Activated CD4-positive, alpha-beta T cell treated with anti-CD3 and anti-CD28 coated beads, Interleukin-2, amount 10 ng/mL, durations not matched to agents 24 days and 14 days (primary cell): ENCODE measurements at places on chromosomes 5 and 9. TPM values are rescaled to one million over a fixed set of nuclear protein-coding genes. Genes with fewer than 3 reads are reported as not detected.

Gene TAF11L10
- not detected in 2 replicates for total RNA-seq

Gene PITX1
- total RNA-seq = 0.61 and 0.78 TPM in 2 replicates

Gene PCDHGA1
- 0.07 and 0.09 TPM in 2 replicates for total RNA-seq

Gene NINJ1
- 103 and 110 TPM in 2 replicates for total RNA-seq

Gene TEX10
- total RNA-seq = 31.3 and 32.8 TPM in 2 replicates

Gene PCDHA7
- not detected in 2 replicates for total RNA-seq

Gene TMEM252
- not detected in 2 replicates for total RNA-seq

Gene CFAP157
- not detected in 2 replicates for total RNA-seq

Gene RAB3C
- total RNA-seq = not detected in 2 replicates

Gene C1QTNF2
- total RNA-seq = not detected in 2 replicates

DNA sequence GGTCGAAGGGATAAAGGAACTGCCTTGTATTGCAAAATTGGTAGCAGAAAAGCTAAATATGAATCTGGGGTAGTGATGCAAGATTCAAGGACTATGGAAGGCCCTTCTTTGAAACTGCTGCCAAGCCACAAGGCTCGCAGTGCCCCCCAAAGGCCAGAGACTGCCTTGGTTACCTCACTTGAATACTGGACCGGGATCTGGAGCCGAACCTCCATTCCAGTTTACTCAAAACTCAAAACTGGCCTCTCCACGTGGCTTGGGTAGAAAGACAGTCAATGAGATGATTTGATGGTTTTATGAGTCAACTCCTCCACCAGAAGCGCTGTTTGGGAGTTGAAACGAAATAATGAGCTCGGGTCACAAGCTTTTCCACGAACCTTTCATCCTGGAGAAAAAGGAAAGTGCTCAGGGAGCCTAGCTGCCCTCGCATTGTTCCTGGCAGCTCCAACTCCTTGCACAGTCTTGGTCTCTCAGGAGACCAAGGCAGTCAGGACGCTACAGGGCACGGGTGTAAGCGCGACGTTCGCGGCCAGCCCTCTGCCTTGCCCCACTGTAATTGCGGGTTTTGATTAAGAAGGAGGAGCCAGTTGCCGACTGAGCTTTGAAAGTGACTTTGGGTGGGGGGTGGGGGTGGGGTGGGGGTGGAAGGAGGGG, 2.8 kb downstream of the ST8SIA4 start:
- H3K4me1 ChIP-seq = peaks cover 40% of the 10 kb centered on the region
- H3K36me3 ChIP-seq = peaks cover 37% of the 10 kb centered on the region
- H3K4me3 ChIP-seq = peak overlapping the region; percentile 99
- no peak for DNase-seq
- no peaks in the 10 kb centered on the region for H3K27me3 ChIP-seq

DNA sequence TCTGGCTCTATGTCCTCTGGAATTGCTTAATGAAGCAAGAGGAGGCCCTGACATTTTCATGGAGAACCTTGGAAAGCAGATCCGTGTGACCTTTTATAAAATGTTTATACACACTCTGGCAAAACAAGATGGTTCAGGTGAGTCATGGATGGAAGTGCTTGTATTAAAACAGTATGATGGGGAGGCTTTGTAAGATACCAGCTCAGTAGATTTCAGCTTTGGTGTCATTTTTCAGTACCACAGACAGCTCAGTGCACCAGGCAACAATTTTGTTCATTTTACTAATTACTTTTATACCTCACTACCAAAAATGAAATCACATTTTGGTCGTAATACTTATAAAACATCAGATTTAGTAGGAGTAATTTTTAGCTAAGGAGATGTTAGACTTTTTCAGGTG, 5.2 kb downstream of the KCNN2 start:
- H3K4me1 ChIP-seq = no peaks in the 10 kb centered on the region
- H3K27me3 ChIP-seq = peaks cover 22% of the 10 kb centered on the region
- no peak overlapping the region for H3K27ac ChIP-seq
- DNase-seq = no peak
- no peak overlapping the region for H3K4me3 ChIP-seq

DNA sequence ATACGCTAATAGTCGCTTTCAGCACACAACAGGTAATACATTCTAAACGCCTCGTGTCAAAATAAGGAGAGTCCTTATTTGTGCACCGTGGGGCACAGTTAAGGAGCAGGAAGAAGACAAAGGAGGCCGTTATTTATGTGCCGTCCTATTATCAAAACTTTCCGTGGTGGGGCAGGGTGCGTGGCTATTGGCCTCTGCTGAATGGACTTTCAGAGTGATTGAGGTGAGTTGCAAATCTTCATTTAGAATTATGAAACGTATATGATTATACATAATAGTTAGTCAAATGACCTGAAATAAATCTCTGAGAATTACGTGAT, 833 bp downstream of the C5orf24 start:
- H3K4me1 ChIP-seq = peaks cover 26% of the 10 kb centered on the region
- H3K4me3 ChIP-seq = peak overlapping the region; percentile 98
- peaks cover 25% of the 10 kb centered on the region for H3K36me3 ChIP-seq

DNA sequence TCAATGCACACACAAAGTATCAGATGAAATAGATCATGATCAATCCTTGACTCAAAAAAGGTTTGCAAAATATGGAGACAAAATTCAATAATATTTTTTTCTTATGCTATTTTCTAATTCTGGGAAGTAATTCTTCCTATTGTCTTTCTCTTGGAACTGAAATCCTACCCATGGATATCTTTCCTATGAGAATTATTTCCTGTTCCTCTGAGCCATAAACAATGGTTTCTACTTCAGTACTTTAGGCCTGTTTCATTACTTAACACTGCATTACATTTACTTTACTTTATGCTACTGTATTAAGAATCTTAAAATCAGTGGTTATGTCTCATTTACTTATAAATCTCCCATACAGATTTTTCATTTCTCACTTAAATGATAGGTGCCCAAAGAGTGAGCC, 1025.4 kb upstream of the ACO1 start:
- peaks cover 4% of the 10 kb centered on the region for H3K27me3 ChIP-seq
- no peaks in the 10 kb centered on the region for H3K4me1 ChIP-seq
- no peak overlapping the region for H3K4me3 ChIP-seq
- H3K27ac ChIP-seq = no peak overlapping the region
- DNase-seq = no peak
- H3K36me3 ChIP-seq = no peaks in the 10 kb centered on the region

- no peak for DNase-seq
- H3K27ac ChIP-seq = no peak overlapping the region
- no peaks in the 10 kb centered on the region for H3K4me1 ChIP-seq
- no peak overlapping the region for H3K4me3 ChIP-seq
These were observed 425.7 kb downstream of the PIK3R1 start for GRCh38 chr5:68641211-68641610.

- no peak overlapping the region for H3K27ac ChIP-seq
- no peak for DNase-seq
- no peaks in the 10 kb centered on the region for H3K36me3 ChIP-seq
- H3K4me1 ChIP-seq = no peaks in the 10 kb centered on the region
- peaks cover 10% of the 10 kb centered on the region for H3K27me3 ChIP-seq
These were observed 141.8 kb downstream of the YIPF5 start for GRCh38 chr5:144028636-144029035.

DNA sequence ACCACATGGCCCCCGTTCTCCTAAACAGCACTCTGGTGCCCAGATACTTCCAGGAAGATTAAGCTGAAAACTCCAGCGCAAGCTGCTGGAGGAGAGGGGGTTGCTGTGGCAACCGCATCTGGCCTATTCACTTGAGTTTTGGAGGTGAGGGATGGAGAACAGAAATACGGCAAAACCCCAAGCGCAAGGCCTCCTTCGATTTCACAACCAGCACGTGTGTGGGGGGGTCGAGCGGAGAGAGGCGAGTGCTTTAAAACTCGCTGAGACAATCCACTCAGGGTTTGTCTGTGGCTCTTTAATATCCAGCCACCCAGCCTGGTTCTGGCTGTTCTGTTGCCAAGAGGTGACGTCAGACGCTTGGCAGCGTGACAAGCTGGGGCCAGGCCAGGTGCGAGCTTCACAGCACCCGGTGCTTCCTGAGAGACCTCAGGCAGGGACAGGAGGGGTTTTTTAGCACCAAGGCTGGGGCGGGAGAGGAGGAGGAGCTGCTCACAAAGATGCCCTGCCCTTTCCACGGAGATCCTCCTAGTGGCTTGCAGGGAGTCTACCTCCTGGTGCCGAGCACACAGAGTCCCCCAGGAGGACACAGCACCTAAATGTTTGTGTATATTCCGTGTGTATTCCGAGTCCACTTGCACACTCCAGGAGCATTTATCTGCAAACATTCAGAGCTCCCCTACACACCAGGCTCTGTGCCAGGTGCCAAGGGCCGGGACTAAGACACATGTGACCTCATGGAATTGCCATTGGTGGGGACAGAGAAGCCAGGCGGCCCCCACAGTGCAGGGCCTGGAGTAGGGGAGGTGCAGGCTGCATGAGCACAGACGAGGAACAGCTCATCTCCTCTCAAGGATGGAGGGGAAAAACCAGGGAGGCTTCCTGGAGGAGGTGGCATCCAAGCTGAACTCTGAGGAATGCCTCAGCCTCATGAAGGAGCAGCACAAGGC, 194.6 kb downstream of the OLFM1 start:
- no peak for DNase-seq
- H3K27ac ChIP-seq = no peak overlapping the region
- no peaks in the 10 kb centered on the region for H3K27me3 ChIP-seq
- H3K36me3 ChIP-seq = no peaks in the 10 kb centered on the region

GRCh38 chr9:1383899-1384455, 333.8 kb downstream of the DMRT2 start:
- H3K27me3 ChIP-seq = no peaks in the 10 kb centered on the region
- H3K4me1 ChIP-seq = no peaks in the 10 kb centered on the region
- DNase-seq = no peak
- no peak overlapping the region for H3K27ac ChIP-seq

- H3K4me1 ChIP-seq = peaks cover 2% of the 10 kb centered on the region
- H3K27ac ChIP-seq = no peak overlapping the region
- no peak for DNase-seq
- H3K36me3 ChIP-seq = peaks cover 35% of the 10 kb centered on the region
- H3K27me3 ChIP-seq = no peaks in the 10 kb centered on the region
These were observed 36.3 kb downstream of the PTGER4 start for GRCh38 chr5:40716000-40716399.

- H3K27me3 ChIP-seq = no peaks in the 10 kb centered on the region
- H3K36me3 ChIP-seq = no peaks in the 10 kb centered on the region
These were observed 310.2 kb downstream of the ARHGAP26 start for GRCh38 chr5:143080407-143080806.

- H3K4me1 ChIP-seq = no peaks in the 10 kb centered on the region
- H3K4me3 ChIP-seq = no peak overlapping the region
- DNase-seq = no peak
- H3K27ac ChIP-seq = no peak overlapping the region
These were observed 28.4 kb upstream of the EBF1 start for GRCh38 chr5:159128070-159128541.

DNA sequence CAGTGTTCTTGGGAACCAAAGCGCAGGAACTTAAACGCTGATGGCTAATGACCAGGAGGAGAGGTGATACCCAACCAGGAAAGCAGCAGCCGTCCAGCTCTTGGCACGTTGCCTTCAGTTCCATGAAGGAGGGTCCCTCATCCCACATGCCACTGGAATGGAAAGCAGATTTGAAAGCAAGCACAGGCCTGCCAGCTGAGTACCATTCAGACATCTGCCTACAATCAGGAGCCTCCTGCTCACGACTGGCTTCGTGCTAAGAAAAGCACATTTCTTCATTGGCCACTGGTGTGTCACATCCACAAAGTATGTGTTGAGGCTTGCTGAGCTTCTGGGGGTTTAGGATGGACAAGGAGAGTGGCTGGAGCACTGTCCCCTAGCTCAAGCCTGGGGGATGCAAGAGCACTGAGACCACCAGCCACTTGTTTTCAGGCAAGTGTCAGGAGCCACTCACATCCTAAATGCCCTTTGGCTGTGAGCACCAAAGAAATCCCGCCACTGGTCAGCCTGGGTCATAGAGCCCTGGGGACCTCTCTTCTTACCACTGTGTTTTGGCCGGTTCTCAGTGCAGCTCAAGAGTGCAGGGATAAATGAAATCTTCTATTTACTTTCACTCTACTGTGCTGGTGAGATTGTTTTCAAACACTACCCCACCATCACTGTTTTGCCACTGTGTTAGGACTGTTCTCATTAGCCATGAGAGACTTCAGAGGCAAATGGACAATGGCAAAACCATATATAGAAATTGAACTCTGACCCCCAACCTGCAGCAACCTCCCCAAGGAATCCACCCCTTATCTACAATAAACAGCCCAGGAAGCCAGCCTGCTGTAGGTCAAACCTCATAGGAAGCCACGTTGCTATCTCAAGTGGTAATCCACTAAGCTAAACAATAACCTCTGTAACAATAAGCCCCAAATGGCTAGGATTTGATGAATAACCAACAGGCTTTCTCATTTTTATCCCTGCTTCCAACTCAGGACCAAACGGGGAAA, 58.3 kb downstream of the MTX3 start:
- H3K27me3 ChIP-seq = no peaks in the 10 kb centered on the region
- no peak overlapping the region for H3K4me3 ChIP-seq
- no peaks in the 10 kb centered on the region for H3K4me1 ChIP-seq
- H3K27ac ChIP-seq = no peak overlapping the region
- DNase-seq = no peak

DNA sequence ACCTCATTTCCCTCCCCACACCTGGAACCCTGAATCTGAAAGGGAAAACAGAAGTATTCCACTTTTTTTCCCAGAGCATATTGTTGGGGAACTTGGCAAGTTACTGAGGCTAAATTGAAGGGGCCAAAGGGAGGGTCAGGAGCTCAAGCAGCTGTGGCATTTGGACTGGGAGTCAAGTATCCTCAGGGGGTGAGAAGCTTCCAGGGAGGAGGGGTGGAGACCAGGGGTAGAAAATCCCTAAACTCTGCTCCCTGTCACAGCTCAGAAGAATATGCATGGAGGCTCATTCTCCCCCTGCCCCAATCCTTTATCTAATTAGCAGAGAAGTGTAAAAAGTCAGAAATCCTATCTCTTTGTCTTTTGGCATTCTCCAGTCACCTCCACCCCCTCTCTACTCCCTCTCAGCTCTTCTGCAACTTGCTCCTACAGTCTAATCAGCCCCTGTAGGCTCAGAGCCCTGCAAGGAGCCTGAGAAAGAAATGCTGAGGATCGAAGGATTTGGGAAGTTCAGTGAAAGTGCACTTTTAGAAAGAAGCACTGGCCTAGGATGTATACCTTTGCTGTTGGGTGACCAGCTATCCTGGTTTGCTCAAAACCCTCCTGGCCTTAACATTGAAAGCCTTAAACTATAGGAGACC, 5.7 kb upstream of the WNT8A start:
- H3K27me3 ChIP-seq = peaks cover 5% of the 10 kb centered on the region
- H3K4me3 ChIP-seq = no peak overlapping the region
- DNase-seq = no peak
- no peaks in the 10 kb centered on the region for H3K36me3 ChIP-seq

DNA sequence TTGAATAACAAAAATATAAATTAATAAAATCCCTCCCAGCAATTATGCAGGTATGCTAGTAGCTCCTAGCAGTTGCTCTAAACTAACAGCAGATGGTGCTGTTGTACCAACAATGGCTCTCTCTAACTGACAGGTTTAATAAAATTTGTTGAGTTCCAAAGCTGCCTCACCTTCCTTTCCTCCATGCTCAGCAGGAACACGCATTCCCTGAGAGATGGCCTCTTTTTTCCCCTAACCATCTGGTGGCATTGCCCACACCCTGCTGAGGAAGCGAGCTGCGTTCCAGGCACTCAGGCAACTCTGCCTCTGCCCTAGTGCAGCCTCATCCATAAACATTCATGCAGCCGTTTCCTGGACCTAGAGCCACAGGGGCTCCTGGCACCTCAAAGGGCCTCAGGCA, 106.2 kb downstream of the KLHL3 start:
- no peaks in the 10 kb centered on the region for H3K27me3 ChIP-seq
- H3K36me3 ChIP-seq = no peaks in the 10 kb centered on the region
- peak; percentile 77 for DNase-seq
- H3K27ac ChIP-seq = no peak overlapping the region
- no peaks in the 10 kb centered on the region for H3K4me1 ChIP-seq

- H3K27ac ChIP-seq = no peak overlapping the region
- H3K27me3 ChIP-seq = peaks cover 21% of the 10 kb centered on the region
- DNase-seq = peak; percentile 47
- H3K36me3 ChIP-seq = no peaks in the 10 kb centered on the region
These were observed 78.3 kb upstream of the NEK6 start for GRCh38 chr9:124179196-124180071.
